Activated CD8-positive, alpha-beta memory T cell treated with anti-CD3 and anti-CD28 coated beads for 1 hour (primary cell): ENCODE measurements at places on chromosomes 13 and 19.

- DNase-seq, result no peak
These were observed 2.9 kb upstream of the KPTN start for GRCh38 chr19:47486900-47487299.

DNA sequence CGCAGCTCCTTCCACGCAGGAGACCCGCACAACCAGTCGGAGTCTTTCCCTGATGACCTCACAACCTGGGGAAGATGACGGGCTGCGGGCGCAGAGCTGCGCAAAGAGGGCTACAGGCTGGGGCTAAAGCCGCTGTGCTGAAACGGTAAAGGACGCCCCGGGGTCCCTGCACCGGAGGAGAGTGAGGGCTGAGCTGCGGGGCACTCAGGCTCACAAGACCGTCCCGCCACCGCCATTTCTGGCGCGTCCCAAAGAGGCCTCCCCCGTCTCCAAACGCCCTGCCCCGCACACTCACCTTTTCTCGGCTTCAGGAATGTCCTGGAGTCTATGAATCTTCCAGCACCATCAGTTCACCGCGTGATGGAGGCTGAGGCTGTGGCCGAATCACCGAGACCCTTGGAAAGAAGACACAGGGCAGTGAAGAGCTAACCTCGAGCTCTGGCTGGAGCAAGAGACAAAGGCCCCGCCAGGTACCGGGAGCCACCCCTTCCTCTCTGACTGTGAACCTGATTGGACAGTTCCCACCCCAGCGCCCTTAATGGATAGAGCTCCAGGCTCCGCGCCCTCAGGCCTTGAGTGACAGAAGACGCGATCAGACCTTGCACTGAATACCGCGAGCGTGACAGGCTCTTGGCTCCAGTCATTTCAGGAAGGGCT, 41.8 kb upstream of the ZNF429 start:
- no peak for DNase-seq

DNA sequence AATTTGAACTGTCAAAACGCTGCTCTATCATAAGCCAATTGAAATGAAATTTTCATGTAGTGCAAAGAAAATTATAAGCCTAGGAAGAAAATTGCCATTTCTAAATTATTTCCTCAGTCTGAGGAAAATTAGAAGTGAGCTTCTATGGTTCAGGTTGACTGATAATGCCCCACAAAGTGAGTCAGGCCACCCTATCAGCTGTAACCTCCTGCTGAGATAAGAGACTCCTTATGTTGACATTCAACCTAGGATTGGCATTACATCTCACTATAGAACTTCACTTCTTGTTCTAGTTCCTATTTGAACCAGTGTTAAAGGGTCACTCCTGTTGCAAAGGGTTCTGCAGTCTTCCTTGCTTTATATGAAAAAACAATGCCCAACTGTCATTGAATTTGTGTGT, 32.6 kb upstream of the RFC3 start:
- DNase-seq, result no peak

GRCh38 chr13:48302871-48303358, 636 bp upstream of the RB1 start:
- no peak for DNase-seq

GRCh38 chr19:41696402-41697197, 8.5 kb upstream of the CEACAM7 start:
- no peak for DNase-seq

- DNase-seq, result no peak
These were observed 105.4 kb downstream of the WDFY2 start for GRCh38 chr13:51689663-51689996.

DNA sequence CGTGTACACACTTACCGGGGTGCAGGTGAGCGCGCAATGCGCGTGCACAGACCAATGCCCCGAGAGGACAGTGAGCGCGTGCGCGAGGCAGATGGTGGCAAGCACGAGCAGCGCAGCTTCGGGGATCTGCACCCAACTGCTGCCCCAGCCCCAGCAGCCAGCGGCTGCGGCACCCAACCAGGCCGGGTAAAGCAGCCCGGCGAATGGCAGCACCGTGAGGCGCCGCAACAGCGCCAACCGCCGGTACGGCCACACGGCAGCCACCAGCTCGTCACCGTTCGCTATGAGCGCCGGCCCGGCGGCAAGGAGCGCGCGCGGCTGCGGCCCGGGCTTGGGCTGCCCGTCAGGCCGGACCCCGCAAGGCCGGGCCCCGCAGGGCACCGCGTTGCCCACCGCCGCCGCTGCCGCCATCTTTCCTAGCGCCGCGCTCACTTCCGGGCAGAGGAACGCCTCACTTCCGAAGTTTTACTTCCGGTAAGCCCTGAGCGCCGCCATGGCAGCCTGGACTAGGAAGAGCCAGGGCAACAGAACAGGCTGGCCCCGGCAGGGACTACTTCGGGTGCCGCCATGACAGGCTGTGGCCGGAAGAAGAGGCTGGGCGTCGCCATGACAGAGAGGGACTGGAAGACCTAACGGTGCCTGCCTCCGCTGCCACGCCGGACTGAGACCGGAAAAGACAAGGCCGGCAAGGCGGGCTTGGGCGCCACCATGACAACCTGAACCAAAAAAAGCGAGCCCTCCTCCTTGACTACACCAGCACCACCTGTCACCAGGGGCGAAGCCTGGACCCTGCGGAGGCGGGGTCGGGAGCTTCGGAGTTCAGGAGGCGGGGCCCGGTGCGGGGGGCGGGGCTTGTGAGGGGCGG, at the start of gene ATP13A1:
ATP13A1 (minus strand) TSS at position 421 of the 865 bp plus-strand sequence; CDS start at position 411, 10 bp downstream.
- DNase-seq, result peak; percentile 89

DNA sequence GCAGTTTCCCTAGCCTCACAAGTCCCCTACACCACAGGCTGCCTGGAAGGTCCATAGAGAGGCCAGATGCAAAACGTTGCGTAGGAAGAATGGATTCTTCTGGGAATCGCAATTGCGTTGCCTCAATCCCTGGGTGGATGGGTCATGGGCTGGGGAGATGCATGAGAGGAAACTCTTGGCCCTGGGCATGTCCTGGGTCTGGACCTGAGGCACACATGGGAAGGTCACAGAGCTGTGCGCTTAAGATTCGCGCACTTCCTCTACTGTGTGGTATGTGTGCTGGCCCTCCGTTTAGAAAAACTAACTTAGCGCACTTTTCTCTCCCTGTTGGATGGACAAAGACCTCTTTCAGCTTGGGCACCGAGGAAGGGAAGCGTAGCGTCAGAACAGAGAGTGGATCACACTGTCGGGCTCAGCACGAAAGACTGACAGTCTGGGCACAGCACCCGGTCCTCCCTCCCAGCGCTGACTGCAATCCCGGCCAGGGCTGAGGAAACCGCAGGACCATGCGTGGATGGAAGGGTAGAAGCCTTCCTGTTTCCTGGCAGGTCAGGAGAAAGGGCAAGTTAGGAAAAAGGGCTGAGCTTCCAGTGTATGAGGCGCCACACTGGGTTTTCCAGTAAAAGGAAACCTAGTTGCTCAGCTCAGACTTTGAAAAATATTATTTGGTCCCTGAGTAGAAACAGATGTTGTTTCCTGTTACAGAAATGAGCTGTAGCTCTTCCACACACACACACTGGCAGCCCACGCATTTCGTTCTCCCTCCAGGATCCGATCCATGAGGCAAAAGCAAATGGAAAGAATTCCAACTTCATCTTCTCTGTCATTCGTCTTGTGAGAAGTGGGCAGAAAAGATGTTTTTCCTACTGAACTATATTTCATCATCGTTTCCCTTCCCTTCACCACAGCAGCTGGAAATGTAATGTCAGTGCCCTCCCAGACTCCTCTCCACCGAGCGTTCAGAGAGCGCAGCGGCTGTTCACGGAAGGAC, 86.0 kb downstream of the ING1 start:
- DNase-seq, result no peak

DNA sequence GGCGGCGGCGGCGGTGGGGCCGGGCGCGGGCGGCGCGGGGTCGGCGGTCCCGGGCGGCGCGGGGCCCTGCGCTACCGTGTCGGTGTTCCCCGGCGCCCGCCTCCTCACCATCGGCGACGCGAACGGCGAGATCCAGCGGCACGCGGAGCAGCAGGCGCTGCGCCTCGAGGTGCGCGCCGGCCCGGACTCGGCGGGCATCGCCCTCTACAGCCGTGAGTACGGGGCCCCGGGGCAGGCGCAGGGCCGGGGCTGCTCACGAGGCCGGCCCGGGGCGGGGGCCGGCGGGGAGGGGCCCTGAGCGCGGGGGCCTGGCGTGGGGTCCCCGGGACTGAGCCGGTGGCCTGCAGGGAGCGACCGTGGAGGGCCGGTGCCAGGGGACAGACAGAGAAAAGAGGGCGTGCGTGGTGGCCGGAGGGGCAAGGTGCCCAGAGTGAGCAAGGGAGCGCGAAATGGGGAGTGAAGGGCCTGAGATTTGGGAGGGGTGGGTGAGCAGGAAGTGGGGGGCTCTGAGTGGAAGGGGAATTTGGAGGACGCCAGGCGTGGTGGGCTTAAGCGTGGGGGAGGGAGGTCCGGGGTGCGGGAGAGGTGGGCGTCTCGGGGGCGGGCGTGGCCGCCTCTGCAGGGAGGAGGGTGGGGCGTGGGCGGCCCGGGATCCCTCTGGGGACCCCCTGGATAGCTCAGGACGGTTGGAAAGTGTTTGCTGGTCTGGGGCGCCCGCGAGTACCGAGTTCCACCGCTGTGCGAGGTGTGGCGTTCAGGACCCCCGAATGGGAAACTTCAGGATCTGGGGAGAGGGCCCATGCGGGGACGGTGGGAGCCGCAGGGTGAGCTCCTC, 575 bp downstream of the CARM1 start:
- no peak for DNase-seq

DNA sequence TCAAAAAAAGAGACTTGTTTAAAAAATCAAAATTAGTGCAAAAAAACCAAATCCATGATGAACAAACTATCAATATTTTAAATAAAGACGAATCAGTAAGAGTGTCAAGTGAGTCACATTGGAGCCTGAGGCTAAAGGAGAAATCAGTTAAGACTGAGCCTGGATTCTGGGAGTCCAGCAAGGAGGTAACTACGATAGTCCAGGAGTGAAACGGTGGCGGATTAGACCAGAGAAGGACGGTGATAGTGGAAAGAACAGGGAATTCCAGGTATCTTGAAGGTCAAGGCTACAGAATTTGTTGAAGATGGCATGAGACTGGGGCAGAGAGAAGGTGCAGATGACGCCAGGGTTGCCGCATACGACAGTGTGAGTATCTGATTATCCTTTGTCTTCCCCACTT, 7.0 kb upstream of the NPAS1 start:
- no peak for DNase-seq

DNA sequence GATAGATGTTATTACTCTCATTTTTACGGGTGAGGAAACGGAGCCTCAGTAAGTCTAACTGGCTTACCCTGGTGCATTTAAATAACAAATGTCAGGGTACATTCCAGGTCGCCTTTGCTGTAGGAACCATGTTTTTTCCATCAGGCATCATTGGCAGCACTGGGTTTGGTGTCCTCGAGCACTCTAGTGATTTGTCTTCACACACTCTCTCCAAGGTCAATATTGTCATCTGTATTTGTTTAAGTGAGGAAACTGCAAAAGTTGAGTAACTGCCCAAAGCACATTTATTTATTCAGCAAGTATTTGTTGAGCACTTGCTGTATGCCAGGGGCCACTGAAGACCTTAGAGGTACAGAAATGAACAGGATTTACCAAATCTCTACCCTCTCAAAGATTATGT, 78.6 kb downstream of the DCT start:
- no peak for DNase-seq

DNA sequence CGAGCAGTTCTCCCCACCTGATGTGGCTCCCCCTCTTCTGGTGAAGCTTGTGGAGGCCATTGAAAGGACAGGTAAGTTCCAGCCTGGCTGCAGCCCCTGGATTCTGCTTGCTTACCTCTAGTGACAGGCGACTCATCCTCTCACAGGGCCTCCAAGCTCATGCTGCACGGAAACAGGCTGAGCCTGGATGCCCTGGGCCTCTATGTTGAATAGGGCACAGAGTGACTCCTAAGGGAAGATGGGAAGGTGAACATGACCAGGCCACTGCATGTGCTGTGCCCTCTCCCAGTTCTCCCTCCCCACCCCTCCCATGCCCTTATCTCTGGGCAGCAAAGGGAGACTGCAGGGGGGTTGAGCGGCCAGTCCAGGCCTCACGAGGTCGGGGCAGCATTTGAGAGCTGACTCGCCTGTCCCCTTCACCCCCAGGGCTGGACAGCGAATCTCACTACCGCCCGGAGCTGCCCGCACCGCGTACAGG, 7.6 kb downstream of the PIK3R2 start:
- DNase-seq, result no peak

DNA sequence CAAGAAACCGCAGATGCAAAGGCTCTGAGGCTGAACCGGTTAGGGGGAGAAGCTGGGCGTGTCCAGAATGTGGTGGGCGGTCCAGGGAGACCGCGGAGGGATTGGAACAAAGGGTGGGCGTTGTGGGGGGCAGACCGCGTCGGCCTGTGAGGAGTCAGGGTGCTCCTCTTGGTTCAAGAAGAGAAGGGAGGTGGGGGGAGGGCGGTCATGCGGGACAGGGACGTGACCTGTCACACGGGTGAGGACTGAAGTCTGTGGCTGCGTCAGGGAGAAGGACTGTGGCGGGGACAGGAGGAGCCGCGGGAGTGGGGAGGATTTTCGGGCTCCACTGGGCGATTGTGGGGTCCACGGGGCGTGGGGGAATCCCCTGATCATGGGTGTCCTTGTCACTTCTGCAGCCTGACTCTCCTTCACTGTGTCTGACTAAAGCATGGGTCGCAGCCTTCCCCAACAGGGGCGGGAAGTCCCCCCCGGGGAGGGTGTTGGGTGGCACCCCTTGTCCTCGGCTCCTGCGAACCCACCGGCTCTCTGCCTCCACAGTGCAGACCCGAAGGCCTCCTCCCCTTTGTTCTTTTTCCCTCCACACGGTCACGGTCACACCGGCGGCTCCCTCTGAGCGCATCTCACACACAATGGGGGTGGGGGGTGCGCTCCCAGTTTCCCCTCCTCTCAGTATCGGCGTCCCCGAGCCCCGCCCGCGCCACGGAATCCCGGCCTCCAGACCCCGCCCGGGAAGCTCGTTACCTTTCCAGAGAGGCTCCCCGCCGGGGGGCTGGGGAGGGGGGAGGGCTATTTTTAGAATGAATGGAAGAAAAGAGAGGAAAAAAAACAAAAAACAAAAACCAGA, 16.4 kb upstream of the KCNN1 start:
- no peak for DNase-seq

DNA sequence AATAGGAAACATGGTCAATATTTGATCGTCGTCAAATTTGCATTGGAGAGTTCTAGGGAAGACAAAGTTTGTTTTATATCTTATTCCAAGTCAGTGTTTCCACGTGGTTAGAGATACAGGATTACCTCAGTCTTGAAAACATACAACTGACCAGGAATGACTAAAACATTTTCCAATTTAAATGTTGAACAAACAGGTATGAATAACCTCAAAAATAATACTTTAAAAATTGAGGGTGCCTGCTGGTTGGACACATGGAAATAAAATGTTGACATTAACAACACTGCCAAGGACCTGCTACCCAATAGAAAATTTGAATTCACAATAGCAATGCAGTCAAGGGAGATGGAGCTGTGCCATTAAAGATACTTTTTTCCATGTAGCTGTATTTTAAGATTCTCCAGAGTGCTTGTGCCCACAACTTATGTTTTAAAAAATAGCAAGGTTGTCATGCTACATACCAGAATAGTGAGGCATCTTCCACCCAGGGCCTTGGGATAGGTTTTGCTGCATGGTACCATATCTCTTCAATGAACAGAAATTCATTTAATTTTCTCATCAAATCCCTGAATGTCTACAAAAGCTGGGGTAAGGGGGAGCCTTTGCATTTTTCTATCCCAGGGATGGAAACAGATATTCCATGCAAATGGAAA, 260.8 kb downstream of the EFNB2 start:
- no peak for DNase-seq
